ENCODE measurements at places on chromosomes 3 and 15.

DNA sequence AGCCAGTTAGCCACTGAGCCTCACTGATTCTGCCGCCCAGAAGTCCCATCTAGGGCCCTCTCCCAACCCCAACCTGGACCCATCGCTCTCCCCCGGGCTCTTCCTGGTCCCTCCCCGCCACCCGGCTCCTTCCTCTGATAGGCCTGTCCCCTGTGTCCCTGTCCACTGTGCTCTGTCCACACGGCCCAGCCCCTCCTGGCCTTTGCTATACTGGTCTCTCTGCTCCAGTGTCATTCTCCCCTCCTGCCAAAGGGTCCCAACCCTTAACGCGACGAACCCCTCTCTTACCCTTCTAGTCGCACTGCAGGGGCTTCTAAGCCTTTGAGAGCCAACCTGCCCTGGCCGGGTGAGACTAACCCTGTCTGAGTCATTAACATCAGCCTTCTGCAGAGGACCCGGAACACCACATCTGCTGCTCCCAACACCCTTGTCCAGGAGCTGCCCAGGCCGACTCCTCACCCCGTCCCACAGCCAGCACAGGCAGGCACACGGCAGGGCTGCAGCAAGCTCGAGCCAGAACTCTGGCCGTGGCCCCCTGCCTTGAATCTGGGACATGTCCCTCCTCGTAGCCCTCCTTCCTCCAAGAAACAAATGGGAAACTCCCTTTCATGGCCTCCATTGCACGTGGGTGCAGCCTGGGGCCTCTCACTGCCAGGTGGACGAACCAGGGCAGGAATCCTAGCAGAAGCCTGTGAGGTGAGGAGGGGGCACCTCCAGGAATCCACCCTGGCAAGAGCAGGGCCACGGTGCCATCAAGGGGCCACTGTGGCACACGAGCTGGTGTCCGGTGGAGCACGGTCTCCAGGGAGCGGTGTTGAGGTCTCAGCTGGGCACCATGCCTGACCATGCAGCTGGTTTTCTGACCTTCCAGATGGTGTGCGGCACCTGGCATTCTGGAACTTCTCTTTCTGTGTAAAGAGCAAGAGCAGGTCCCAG is 140.9 kb upstream of the IQSEC1 start:
- DNase-seq, result no peak

DNA sequence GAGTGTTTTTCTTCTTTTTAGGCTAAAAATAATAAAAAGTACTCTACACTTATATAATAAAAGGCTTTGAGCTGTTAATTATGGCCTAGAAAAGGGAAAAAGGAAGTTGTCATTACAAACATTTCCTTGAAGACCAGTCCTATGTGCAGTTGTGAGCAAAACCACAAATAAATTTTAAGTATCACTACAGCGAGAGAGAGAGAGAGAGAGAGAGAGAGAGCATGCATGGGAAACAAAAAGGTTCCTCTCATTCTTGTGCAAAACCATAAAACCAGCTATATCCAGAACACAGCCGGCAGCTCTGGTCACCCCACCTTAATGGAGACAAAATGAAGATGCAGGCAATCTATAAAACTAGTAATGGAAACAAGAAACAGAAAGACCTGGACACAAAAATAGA is 33.6 kb downstream of the HEG1 start:
- no peak for DNase-seq

DNA sequence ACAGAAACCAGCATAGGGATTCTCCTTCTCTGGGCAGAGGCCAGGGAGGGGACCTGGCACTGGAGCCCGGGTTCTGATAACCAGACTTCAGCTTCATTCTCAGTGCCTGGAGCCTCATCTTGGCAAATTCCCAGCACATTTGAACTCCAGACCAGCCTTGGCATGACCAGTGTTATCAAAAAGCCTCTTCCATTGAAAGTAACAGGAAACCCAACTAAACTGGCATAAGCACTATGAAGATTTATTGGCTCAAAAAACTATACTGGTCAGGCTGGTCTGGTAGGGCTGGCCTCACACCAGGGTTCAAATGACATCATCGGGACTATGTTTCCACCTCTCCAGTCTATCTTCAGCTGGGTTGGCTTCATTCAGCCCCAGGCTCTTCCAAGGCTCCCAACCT is 48.1 kb upstream of the THUMPD3 start:
- DNase-seq, result no peak

DNA sequence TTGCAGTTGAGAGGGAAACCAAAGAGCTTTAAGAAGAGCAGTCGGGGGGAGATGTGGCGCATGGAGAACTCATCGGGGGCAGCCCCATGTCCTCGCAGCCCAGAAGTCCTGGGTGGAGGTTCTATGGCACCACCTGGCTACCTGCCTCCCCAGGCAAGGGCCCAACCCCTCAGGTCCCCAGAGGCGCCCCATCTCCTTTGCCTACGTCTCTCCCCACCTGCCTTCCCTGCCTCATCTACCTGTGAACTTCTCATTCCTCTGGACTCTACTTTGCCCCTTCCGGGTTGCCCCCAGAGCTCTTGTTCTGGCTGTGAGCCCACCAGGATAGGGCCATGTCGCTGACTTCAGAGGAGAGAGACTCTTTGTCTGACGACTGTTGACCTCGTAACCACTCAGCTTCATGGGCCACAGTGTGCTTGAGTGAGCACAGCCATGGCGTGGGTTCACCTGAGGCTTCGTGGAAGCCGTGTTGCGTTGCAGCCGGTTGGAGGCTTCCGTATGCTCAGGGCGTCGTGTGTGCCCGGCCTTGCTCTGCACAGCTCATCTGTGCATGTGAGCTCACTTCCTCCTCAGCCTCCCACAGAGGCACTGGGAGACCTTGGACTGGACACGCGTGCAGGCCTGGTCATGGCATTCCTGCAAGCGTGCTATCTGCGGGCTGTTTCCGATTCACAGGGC is 13.4 kb downstream of the APBA2 start:
- no peak for DNase-seq

GRCh38 chr15:90889736-90890456 is 5.6 kb downstream of the FES start:
- no peak for DNase-seq

DNA sequence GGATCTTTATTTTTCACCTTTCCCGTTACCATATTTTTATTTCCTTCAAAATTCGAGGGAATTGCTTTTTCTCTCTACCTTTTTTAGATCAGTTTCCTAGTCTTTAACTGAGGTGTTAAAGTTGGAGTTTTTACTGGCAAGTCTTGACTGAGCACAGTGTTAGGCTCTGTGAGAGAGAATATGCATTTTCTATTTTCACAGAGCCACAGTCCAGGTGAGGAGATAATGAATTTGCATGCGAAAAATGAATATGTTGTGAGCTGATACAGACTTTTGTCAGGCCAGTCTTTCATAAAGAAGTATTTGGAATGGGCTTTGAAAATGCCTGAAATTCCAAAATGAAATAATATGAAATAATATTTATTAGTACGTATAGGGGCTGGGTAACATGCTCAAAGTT is 31.9 kb downstream of the MME start:
- DNase-seq, result no peak

DNA sequence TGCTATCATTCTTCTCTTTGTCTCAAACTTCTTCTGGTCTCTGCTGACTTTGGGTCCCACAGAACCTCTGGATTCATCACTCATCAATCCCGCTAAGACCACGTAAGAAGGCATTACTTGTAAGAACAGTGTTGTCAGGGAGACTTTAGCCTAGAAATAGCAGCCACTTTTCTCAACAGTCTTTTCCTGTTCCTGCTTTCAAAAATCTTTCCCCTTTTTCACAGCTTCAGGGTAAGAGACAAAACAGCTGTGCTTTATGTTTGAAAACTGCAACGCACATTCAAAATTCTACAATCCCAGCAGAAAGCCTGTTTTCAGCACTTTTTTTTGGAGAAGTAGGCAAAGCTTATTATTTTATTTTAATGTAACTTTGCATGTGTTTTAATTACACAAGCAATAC is 42.0 kb upstream of the FAM98B start:
- DNase-seq, result no peak

GRCh38 chr3:130738241-130738640 is 8.4 kb downstream of the PIK3R4 start:
- no peak for DNase-seq

- DNase-seq, result no peak
Measured at GRCh38 chr15:95519887-95520286, 810.6 kb upstream of the NR2F2 start.

All from nephron progenitor cell (in vitro differentiated cells).